ENCODE measurements at places on chromosomes 4 and X.

GRCh38 chr4:99821918-99822503 is 5.4 kb downstream of the DAPP1 start:
- DNase-seq: no peak

GRCh38 chr4:167956676-167957075 is 135.7 kb upstream of the ANXA10 start:
- no peak for DNase-seq

DNA sequence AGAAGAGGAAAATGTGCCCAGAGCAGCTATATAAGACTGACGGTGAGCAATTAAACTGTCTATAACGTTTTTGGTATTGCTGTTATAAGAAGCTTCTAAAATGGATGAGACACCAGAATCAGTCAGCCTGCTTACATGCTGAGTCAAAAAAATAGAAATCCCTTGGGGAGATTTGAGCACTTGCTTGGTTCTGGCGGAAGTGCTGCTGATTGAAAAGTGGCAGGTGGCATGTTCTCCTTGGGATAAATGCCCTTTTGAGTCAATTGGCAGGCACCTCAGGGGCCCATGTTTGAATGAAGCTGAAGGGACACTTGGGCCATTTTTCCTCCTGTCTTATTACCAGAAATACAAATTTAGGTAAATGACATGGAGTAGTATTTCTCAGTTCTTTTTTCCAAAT is 148.7 kb downstream of the PTCHD1 start:
- DNase-seq: no peak

- no peak for DNase-seq
These were observed 804.2 kb upstream of the FRG1 start for GRCh38 chr4:189136462-189136861.

- no peak for DNase-seq
These were observed 2.2 kb downstream of the WFS1 start for GRCh38 chr4:6271701-6272465.

- peak; percentile 66 for DNase-seq
These were observed 7.7 kb upstream of the SLAIN2 start for GRCh38 chr4:48333587-48333986.

GRCh38 chr4:23373261-23373660 is 516.6 kb downstream of the PPARGC1A start:
- peak; percentile 70 for DNase-seq

DNA sequence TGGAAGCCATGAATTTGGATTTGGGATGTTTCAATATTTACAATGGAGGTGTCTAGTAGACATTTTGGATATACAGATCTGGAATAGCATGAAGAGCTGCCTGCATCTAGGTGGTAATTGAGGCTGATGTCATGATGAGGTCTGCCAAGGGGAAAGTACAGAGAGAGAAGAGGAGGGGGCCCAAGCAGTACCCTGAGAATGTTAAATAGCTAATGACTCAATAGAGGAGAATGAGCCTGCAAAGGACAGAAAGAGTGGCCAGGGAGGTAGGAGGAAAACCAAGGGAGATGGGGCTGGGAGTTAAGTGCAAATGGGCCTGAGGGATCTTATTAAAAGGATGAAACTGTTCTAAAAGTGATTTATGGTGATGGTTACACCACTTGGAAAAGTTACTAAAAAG is 182.2 kb upstream of the KIT start:
- no peak for DNase-seq

DNA sequence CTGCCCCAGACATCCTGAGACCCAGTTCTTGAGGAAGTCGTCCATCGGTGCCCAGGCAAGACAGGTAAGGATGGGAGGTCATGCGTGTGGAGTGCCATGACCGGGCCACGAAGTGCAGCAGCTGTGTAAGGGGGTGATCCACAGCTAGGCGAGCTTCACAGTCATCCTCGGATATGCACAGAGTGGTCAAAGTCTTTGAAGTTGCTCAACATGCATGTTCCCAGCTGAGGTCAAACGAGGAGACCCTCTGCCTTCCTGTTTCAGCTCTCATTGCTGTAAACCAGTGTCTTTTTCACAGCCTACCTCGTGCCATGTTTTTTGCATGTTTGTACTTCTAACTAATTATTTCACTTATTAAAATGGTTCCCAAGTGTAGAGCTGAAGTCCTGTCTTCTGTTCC is 109.9 kb upstream of the TBL1X start:
- DNase-seq: no peak

- no peak for DNase-seq
These were observed 188.0 kb upstream of the TBC1D9 start for GRCh38 chr4:140944199-140944515.

DNA sequence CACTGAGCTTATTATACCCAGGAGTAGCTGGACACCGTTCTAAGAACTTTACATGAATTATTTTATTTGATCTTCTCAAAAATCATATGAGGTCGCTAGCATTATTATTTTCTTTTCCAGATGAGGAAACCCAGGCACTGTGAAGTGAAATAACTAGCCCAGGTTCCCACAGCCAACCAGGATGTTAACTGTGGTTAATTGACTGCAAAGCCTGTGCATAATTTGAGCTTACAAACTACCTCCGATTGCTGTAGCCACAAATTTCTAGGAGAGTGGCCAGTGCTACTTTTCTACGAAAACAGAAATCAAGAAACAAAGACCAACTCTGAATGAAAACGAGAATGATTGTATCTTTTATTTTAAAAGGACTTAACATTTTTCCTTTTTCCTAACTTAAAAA is 27.2 kb downstream of the SPRY1 start:
- DNase-seq: no peak

- DNase-seq: no peak
These were observed 25.8 kb upstream of the VEGFC start for GRCh38 chr4:176818531-176818930.

DNA sequence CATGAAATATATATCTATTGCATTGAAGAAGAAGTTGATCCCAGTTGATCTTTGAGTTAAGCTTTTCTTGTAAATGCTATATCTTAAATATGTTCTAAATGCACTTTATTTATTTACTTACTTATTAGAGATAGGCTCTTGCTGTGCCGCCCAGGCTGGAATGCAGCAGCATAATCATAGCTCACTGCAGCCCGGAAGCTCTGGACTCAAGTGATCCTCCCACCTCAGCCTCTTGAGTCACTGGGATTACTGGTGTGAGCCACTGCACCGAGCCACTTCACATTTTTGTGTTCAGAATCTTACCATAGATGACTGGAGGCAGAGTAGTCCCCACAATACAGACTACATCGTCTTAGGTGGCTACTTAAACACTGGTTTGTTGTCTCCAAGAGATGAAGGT is 324.3 kb upstream of the SLIT2 start:
- DNase-seq: no peak

Measured in kidney glomerular epithelial cell (primary cell).